Activated CD8-positive, alpha-beta memory T cell treated with anti-CD3 and anti-CD28 coated beads, Interleukin-2, amount 50 U/mL, for 4 hours (primary cell): ENCODE measurements at places on chromosomes 11 and 22.

GRCh38 chr22:22721681-22722354 lies 77.4 kb downstream of the GGTLC2 start:
- peak; percentile 82 for DNase-seq

GRCh38 chr22:39223091-39223710 lies 21.6 kb downstream of the PDGFB start:
- no peak for DNase-seq

DNA sequence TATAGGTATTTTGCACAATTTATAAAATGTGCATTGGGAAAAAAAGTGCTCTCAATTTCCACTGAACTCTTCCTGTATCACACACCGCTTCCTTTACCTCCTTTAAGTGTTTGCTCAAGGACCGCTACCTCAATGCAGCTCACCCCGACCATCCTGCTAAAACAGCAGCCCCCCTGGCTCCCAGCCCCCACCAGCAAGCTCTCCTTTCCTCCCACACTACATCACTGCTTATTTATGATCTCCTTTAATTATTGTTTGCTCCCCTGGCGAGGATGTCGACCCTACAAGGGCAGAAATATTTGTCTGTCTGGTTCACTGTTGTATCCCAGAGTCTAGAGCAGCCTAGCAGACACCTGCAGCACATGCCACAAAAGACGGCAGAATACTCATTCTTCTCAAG lies 10.0 kb downstream of the SHANK2 start:
- DNase-seq = no peak

DNA sequence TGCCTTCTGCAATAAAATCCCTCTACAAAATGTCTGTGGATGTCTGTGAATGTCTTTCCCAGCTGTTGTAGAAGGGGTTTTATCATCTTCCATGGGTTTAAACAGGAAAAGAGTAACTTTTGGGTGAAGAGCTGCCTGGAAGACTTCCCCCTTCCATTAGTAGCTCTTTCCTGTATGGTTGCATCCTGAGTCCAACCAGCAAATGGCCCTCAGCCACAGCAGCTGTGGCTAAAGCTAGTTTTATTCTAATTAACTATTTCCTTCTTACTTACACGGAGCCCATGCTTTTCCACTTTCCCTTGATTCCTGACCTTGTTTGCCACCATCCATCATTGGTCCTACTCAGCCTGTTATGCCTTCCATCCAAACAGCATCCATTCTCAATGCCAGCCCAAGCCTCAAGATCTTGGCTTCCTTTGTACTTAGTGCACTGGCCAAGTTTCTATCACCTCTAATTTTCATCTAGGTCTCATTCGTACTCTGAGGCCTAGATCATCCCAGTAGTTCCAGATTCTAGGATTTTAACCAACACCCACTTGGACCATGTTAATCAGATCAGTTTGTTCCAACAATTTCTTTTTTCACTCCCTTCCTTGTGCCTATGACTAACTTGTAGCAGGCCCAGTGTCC lies 41.5 kb upstream of the CADM1 start:
- DNase-seq = no peak

GRCh38 chr11:34679681-34680080 lies 58.8 kb downstream of the EHF start:
- no peak for DNase-seq

DNA sequence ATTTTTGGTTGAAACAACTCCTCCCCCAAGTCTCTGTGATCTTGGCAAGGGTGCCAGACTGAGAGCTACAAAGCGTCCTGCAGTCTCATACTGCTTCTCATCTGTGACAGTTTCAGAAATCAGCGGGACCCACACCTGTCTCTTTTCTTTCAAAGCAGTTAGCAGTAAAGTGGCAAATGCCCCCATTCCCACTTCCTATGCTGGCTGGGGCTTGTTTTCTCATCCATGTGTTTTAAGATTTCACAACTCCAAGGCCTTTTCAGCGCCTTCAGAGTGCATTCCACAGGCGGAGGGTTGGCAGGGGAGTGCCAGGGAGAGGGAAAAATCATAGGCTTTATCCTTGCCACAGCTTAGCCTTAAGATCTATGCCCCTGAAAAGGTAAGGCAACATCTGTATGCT lies 493.5 kb downstream of the OPCML start:
- DNase-seq = no peak

GRCh38 chr22:35334004-35334403 lies 34.3 kb downstream of the TOM1 start:
- DNase-seq = no peak

- no peak for DNase-seq
Observed at GRCh38 chr22:40635043-40635939, 1.2 kb downstream of the MRTFA start.

DNA sequence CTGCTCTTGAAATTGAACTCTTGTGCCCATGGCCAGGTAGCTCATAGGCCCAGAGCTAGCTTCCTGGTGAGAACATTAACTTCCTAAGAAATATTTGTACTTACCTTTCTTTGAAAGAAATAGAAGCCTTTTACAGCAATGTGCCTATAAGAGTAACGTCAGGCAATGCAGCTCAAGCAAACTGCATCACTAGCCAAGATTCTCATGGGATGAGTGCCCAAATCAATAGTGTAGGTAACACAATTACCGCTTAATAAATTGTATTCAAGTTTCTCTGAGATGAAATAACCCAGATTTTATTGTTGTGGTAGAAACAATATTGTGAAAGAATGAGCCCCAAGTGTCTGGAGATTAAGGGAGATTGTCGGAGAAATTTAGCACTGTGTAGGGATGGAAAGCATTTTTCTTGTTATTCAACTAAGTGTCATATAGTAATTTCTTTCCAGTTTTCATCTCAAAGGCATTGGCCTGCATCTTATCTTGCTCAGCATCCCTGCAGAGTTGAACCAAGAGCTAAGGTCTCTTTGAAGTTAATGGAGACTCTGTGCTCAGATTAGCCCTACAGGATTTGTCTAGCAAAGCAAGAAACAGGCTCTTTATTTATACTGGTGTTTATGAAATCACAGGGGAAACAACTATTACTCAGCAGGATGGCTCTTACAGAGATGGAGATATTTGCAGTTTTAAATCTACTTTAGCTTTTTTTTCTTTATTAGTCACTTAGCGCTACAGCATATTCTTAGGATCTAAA lies 321.0 kb upstream of the PDGFD start:
- no peak for DNase-seq

GRCh38 chr11:115409691-115410220 lies 94.5 kb downstream of the CADM1 start:
- no peak for DNase-seq

- no peak for DNase-seq
Observed at GRCh38 chr11:102553835-102554282, 23.3 kb upstream of the MMP7 start.
